ENCODE measurements at places on chromosomes 5 and 9.

DNA sequence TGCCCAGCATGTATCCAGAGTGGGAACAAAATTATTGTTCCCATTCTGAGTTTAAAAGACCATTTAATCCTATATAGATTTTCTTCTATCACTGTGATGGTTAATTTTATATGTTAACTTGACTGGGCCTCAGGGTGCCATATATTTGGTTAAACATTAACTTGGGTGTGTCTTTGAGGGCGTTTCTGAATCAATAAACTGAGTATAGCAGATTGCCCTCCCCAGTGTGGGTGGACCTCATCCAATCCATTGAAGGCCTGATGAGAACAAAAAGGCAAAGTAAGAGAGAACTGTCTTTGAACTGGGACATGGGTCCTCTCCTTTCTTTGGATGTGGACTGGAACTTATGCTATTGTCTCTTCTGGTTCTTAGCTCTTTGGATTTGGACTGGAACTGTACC is 17.3 kb downstream of the RIOK2 start:
- no peak for DNase-seq

DNA sequence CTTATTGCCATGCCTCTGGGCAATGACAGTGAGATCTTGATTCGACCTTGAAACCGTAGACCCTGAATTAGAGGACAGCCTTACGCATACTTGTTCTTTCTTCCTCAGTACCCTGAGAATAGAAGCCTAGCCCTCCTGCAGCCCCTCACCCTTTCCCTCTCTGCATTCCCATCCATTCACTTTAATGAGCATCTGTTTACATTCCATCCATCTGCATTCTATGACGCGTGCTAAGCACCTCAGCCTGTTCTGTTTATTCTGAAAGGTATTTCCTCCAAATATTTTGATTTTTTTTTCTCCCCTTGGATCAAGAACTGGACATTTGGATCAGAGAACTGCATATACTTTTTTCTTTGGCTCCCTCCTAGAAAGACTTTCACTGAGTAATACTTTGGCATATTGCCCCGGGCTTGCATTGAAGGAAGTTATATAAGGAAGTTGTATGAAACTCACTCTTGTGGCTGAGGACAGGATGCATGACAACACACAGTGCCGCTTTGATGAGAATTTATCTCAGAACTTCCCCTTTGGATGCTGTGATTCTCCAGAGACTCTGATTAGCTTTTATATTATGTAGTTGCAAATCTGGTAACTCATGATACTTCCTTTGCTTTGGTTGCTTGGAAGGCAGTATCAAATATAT is 15.7 kb downstream of the TMEM8B start:
- DNase-seq: peak; percentile 34

GRCh38 chr9:7509576-7510145 is 289.9 kb downstream of the DMAC1 start:
- DNase-seq: no peak

DNA sequence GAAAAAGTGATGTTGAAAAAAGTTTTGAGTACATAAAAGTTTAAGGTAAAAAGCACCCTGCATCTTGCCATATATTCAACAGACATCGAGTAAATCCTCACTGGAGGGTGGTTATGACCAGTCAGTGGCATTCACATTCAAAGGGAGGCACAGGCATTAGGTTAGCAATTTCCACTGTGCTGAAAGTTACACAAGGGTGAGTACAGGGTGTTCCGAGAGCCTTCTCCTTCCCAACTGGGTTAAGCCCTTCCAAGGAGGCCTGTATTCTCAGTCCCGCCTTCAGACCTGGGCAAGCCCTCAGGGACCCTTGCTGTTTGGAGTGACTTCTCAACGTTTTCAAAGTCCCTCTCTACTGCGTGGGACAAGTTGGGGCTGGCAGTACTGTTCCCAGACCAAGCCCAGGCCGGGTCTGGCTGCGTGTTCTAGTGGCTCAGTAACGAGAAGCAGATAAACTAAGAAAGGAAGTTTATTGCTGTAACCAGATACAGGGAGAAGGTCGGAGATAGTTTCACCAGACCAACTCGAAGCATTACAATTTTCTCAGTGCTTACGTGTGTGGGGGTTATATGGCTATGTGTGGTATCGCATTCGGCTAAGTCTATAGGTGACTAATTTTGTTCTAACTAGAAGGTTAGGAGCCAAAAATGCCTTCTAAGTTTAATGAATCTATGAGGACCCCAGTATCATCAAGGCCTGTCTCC is 13.0 kb upstream of the SETX start:
- DNase-seq: no peak

DNA sequence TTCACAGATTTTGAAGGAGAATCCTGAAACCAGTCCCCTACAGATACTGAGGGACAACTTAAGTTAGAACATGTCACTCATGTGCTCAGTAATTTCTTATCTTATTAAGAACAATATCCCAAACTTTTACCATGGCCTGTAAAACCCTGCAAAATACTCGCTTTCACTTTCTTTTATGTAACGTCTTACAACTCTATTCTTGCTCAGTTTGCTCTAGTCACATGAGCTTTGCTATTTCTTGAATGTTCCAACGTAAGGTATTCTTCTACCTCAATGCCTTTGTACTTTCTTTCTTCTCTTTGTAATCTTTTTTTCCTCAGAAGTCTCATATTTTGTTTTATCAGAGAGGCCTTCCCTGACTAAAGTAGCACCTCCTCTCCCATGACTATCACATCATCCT is 14.1 kb downstream of the TMEM38B start:
- DNase-seq: no peak

GRCh38 chr5:8577792-8578191 is 708.8 kb downstream of the MTRR start:
- no peak for DNase-seq

DNA sequence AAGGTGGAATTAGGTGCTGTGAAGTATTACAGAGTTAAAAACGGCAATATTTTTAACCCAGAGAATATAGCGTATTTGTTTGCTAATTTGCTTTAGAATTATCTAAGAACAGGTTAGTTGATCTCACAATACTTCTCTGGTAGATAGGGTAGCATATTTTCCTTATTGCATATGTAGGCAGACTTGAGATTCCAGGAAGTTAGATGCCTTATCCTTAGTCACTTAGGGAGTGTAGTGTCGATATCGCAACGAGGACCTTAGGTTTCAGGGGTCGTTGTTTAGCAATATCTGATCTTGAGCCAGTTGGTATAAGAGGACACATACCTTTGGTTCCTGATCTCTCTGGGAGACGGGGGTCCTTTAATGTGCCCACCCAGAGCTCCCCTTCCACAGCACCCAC is 28.5 kb upstream of the IL6ST start:
- no peak for DNase-seq

DNA sequence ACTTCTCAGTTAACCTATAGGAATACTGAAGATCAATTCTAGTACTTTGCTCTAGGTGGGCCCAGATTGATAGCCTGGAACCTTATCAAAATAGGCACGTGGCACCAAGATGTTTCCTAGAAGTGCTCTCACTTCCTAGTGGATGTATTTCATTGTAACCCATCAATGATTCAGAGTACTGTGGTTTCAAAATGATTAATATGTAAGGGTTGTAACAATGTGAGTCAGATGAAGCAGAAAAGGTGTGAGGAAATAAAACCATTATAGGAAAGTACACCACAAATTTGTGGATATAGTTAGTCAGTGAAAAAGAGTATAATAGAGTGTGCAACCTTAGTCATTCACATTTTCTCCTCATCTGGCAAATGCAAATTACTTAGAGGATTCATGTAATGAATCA is 177.3 kb upstream of the FST start:
- DNase-seq: no peak

DNA sequence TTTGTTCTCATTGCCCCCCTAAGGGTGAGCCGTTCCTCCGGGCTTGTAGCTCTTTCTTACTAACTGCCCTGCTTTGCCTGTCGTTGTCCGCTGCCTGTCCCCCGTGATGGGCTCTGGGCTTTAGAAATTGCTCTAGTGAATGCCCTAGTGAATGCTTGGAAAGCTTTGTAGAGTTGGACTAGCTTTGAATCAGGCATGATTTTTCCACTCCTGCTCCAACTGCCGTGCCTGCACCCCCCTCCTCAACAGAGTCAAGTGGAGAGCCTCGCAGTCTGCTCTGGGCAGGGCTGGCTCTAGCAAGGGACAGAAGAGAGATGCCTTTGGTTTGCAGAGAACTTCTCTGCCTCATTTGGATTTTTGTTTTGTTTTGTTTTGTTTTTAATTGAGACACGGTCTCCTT is 46.8 kb upstream of the DAB2IP start:
- DNase-seq: no peak

DNA sequence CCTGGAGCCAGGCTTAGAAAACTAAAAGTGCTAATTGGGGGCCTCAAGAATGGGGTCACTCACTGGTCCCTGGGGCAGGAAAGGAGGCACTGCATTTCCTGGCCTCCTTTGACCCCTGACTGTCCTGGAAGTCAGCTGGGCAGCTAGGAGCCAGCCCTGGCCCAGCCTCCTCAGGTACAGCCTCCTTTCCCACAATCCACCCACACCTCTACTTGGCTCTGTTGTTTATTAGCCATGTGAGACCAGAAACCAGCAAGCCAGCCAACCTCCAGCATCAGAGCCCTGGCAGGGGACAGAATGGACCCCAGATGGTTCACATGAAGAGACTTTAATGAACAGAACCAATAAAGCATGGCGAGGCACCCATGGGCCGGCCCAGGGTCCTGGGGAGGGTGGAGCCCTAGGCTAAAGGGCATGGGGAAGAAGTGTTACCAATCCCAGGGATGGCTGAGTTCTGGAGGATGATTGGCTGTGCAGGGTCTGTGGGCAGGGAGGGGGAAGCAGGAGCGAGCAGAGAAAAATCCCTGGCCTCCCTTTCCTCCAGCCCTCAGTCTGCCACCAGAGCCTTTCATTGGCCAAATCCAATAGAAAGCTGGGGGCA is 55.3 kb upstream of the ANGPTL2 start:
- no peak for DNase-seq

DNA sequence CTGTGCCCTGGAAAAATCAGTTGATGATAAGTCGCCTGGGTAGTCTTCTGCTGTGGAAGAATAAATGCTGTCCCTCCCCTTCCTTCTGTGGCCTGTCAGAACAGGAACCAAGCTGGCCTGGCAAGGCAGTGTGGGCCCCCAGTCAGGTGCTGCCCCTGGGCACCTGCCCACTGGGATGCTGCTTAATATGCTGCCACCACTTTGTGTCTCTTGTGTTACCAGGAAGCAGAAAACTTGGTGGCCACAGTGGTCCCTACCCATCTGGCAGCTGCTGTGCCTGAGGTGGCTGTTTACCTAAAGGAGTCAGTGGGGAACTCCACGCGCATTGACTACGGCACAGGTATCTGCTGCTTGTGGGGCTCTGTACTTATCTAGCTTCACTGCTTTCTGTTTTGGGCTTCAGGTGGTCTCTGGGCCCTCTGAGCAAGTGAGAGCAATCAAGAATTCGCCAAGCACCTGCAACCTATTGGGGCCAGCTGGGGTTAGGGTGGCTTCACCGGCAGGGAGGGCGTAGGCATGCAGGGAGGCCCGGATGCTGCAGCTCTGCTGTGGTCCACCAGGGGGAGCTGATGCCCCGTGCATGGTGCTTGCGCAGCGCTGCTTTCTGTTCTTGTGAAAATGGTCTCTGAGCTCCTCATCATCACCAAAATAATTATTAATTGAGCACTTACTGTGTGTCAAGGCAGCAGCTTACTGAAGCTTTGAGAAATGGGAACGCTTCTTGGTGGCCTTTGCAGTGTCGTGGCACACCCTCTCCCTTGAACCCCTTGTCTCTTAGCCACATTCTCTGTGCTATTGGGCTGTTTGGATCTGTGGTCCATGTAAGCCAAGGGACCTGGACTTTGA is 20.3 kb downstream of the PTPA start:
- peak; percentile 42 for DNase-seq

DNA sequence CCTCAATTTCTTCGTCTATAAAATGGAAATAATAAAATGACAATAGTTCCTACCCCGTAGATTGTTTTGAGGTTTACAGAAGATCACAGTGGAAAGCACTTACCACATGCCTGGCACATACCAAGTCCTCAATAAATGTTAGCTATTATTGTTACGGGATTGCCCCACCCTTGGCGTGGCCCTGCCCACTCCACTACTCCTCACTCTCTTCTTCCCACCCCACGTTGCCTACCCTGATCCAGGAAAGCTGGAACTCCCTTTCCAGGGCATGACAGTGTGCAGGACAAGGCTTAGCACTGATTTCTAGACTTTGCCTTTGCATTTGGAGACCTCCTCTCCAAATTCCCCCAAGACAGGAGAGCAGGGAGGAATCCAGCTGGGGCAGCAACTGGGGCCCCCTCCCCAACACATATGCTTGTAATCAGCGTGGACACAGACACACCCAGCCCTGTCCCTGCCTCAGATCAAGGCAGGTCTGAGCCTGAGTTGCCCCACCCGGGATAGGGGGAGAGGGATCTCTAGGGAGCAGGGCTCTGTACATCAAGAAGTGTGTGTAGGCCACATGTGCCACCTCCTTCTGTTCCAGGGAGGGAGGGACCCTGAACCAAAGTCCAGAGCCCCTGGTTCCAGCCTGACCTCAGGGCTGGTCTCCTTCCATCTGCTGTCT is 6.7 kb downstream of the SLC4A9 start:
- no peak for DNase-seq

DNA sequence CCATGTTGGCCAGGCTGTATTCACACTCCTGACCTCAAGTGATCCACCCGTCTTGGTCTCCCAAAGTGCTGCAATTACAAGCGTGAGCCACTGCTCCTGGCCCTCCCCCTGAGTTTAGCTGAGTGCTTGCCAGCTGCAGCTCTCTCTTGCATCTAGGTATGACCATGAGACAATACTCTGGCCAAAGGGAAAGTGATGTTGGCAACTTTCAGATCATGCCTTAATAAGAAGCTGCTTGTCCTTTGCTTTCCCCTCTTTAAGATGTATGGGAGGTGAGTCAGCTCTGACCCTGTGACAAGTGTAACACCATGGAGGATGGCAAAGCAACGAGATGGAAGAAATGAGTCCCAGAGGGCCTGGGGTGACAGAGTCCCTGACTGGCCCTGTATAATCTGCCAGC is 18.7 kb upstream of the DCAF12 start:
- DNase-seq: no peak

- no peak for DNase-seq
Measured at GRCh38 chr9:111646417-111646816, 15.0 kb upstream of the GNG10 start.

GRCh38 chr5:73298251-73298771 is 125.3 kb downstream of the TMEM174 start:
- DNase-seq: no peak

DNA sequence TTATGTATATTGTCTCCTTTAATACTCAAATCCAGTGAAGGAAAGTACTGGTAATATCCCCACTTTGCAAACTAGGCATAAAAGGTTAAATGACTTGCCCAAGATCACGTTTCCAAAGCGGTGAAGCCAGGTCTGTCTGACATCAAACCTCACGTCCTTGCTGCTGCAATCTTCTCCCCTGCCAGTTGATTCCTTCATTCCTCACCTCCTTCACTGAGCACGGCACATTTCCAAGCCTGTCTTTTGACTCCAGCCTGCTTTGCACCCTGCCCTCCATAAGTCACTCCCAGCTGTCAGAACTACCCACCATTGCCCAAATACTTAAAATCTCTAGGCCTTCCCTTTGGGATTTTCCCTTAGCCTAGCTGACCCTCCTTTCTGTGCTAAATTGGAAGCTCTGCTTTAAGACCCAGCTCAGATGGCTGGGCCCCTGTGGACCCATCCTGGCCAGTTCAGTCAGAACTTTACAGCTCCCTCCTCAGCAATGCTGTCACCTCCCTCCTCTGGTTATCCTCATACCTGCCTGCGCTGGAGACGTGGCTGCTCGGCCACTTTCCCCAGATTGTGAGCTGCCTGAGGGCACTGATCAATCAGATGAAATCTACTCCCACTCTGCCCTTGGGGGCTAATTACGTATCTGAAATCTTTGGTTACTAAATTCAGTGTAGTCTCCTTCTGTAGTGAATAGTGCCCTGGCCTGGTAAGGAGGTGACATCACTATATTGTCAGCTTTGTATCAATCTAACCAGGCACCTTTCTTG is 51.2 kb downstream of the SLC36A1 start:
- DNase-seq: no peak
